ENCODE measurements at places on chromosomes 13 and 19.

DNA sequence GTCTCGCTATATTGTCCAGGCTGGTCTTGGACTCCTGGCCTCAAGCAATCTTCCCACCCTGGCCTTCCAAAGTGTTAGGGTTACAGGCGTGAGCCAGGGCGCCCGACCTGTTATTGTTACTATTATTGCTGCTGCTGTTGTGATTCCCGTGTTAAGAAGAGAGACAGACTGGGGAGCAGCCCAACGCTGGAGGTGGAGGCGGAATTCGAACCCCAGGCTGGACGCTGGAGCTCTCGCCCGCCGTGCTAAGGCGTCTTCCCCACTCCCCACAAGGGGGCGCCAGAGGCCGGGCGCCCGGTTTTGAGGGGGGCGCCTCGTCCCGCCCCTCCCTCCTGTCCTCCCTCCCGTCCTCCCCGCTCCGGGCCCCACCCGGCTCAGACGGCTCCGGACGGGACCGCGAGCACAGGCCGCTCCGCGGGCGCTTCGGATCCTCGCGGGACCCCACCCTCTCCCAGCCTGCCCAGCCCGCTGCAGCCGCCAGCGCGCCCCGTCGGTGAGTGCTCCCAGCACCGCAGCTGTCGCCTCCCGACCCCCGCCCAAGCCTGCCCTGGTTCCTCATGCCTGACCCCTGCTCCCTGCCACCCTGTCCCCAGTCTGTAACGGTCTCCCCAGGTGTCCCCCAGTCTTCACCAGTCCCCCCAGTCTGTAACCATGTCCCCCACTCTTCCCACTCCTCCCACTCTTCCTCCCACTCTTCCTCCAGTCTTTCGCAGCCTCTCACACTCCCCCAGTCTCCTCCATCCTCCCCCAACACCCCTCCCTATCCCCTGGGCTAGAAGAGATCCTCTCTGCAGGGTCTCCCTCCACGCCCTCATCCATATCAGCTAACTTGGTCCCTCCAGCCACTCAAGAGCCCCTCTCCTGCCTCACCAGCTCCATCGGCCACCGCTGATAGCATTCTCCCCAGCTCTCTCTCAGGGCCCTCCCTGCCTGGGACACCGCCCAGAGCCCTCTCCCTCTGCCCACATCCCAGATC, at the start of gene EHD2:
EHD2 (plus strand) TSS at position 377 of the 976 bp plus-strand sequence. CDS start 3,191 bp downstream, outside the sequence.
- DNase-seq, result peak; percentile 70

GRCh38 chr13:103288114-103288513, 221.9 kb upstream of the SLC10A2 start:
- DNase-seq, result no peak

DNA sequence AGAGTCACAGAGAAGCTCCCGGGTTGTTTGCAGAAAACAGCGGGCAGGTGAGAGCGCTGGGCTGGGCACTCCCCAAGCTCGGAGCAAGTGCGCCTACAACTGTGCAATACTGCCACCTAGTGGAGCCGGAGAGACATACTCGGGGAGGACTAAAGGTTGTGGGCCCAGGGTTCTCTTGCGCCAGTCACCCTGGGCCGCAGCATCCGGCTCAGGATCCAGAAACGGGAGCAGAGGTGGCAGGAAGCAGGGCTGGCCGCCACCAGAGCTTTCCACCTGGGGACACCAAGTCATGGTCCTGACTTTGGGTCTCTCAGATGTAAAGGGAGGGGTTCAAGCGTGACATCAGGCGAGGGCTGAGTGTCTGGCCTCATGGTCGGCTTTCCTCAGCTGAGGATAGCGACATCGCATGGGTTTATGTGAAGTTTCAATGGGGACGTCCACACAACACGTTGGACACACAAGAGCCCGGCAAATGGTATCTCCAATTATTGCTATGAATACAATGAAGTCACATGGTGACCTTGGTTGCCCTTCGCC, 11.2 kb upstream of the KLK4 start:
- DNase-seq, result peak; percentile 86

DNA sequence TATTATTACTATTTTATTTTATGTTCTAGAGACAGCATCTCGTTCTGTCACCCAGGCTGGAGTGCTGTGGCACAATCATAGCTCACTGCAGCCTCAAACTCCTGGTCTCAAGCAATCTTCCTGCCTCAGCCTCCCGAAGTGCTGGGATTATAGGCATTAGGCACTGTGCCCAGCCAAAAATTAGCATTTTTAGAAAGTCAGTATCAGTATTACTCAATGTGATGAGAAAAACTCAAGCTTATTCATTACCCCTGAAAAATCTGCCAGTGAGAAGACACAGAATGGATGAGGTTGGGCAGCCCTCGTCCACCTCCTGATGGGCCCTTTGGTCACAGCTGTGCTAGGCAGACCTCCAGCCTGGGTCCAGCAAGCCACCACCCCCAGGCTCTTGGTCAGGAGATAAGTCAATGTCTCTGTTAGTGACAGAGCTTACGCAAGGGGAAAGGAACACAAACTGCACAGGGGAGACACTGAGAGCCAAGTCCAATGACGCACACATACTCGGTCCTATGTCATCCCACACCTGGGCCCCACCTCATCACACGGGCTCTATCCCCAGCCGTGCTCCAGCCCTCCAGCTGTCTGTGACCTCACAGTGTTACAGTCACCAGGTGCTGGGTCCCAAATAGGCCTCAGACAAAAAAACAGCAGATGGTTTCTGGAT, 19.8 kb downstream of the PEPD start:
- DNase-seq, result no peak

GRCh38 chr13:30421093-30422053, 920 bp upstream of the UBE2L5 start:
- peak; percentile 63 for DNase-seq

DNA sequence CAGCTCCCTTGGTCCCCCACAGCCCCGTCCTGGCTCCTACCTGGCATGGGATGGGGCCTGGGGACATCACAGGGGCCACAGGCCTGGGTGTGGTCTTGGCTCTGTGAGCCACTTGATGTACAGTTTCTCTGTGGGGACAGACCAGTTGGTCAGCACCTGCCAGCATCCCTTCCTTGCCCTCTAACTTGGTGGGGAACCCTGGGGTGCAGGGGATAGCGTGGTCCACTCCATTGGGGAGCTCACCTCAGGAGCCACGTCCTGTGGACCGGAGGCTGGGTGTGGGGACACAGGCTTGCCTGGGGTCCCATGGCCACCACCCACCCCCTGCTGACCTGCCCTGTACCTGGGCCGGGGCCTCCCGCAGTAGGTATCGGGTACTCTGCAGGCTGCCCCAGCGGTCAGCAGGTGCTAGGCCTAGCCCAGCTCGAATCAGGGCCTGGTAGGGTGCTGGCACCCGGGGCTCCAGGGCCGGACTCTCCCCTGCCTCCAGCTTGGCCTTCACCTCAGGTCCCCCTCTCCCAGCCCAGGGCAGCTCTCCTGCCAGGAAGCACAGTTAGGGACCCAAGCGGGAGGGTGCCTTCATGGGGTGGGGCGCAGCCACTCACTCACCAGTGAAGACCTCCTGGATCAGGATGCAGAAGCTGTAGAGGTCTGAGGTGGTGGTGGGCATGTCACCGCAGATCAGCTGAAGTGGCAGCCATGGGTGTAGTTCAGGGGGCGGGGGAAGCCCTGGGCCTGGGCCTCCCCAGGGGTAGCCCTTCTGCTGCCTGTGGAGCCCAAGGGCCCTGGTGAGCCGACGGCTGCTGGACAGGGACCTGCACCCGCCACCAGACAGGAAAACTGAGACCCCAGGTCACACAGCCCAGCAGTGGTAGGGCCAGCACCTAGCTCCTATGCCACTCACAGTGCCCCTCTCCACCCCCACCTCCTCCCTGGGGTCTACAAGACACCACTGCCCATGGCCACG, 14.9 kb downstream of the ARHGAP33 start:
- DNase-seq, result no peak

- no peak for DNase-seq
Measured at GRCh38 chr19:15374796-15375440, 4.7 kb downstream of the AKAP8 start.

DNA sequence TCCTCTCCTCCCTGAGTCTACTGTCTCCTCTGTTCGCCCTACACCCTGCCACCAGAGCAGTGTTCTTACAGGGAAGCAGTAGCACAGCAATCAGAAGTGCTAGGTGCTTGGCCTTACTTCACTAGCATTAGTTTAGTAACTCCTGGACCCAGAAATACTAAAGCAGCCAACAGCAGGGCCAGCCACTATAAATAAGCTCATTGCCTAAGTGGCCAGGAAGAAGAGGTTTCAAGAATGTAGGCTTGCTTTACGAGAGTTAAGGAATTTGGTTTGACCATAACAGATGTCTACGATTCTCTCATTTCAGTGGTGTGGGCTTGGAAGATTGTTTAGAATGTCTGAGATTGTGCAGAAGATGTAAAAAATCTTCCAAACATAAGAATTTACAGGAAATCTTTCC, 103.3 kb downstream of the ZAR1L start:
- DNase-seq, result no peak

DNA sequence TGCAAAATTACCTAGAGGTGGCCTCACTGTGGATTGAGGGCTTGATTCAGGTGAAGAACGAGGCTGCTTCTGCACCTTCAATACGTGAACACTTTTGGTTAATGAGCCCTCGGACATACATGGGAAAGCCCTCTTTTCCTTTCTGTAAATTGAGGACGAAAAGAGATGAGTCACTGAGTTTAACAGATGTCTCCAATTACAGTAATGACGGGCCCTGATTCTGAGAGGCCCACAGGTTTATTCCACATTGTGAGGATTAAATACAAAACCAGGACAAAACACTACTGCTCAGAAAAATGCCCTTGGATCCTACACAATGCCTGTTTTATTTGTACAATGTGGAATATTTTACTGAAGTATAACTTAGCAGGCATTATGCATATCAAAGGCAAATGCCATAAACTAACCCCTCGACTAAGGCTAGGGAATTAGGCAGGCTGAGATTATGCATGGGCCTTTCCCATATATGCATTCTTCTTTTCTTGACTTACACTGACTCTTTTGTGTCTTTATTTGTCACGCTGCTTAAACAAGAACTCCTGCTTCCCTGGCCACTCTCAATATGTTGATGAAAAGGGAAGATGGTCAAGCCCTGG, 819.9 kb downstream of the OLFM4 start:
- DNase-seq, result no peak

DNA sequence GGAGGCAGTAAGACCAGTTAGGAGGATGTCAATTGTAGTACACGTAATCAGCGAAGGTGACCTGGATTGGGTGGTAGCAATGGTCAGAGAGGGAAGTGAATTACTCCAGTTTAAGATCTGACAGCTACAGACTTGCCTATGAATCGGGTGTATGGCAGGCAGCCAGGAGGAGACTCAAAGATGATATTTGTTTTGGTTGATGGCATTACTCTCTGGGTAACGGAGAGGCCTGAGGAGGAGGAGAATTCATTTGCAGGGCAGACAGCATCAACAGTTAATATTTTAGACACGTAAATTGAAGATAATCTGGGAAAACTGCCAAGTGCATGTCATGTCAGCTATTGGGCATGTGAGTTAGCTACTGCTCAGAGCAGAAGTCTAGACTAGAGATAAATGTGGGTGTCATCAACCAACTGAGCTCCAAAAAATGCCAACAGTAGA, 109.2 kb downstream of the SGCG start:
- peak; percentile 16 for DNase-seq

Measured in BE2C (cell line).